ENCODE measurements at places on chromosomes 1 and 21.

DNA sequence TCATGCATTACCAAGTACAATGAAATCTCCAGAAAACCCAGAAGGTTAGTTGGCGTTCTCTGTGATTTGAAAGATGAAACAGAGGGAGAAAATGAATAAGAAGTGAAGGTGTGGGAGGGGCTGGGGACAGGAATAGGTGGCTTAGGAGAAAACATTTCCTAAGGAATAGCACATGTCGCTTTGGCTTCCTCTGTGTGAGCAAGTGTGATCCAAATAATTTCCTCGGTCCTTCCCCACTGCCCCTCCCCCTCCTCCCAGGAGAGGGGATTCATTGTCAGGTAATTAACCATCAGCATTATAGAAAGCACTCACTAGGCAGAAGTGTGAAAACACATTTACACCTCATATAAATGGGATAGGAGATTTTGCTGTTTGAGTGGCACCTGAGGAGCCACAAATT is 105.5 kb downstream of the NUF2 start:
- DNase-seq = no peak

GRCh38 chr1:200708769-200709168 is 29.9 kb upstream of the CAMSAP2 start:
- DNase-seq = no peak

GRCh38 chr1:26069941-26070295 is 2.5 kb upstream of the TRIM63 start:
- no peak for DNase-seq

GRCh38 chr1:226711976-226712741 is 26.9 kb downstream of the ITPKB start:
- DNase-seq = no peak

- DNase-seq = no peak
Measured at GRCh38 chr1:36941316-36941978, 92.9 kb downstream of the GRIK3 start.

DNA sequence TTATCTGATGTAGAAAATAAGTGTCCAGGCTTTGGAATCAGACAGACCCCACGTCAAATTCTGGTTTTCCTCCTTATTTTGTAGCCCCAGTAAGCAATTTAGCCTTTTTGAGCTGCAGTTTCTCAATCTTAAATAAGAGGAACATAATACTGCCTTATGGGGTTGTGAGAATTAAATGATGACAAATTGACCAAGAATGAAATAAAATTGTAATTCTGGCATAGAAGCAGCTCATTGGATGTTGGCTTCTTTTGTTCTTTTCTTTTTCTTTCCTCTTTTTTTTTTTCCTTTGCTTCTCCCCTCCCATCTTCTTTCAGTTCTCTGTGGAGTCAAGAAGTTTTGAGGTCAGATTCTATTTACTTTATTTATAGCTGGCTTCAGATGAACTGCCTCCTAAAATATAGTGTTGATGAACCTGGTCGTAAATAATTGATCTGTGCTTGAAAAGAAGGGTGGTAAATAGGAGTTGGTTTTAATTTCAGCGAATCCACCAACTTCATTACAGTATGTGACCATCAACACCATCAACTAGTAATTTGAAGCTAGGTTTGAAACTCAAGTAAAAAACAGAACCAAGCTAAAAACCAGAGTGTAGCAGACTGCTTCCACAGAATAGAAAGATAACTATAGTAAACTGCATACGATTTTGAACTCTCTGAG is 81.1 kb downstream of the CACHD1 start:
- no peak for DNase-seq

DNA sequence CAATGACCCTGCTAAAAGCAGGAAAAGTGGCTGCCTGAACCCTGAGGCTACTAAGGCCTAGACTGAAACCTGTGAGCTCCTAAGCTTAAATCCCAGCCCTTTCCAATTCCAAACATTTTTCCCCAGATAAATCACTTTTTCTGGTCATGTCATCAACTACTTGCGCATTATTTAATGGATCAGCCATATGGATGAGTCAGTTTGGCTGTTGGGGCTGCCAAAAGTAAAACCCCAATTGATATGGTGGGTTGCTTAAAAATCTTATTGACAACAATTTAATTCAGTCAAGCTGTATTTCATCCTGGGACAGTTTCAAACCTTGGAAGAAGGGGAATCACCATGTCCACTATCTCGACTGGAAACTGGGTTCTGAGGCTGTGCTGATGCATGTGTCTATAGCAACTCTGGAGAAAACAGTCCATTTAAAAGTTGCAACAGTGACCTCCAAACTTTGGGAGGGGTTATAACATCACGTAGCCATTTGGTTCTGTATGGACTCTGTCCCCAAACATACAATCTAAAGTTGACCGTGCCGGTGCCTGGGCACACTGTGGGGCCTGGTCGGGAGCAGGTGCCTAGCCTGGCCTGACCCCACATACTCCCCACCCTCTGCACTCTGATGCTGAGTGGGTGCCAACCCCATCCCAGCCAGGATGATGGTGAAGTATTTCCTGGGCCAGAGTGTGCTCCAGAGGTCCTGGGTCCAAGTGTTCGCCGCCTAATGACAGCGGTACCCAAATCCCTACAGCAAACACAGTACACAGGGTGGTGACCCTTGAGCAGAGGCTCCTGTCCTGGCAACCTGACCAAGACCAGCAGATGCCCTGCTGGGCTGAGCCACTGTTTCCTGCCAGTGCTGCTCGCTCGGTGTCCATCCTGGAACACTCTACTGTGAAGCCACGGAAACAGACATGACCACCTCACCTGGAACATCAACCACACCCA is 46.5 kb upstream of the LRRC52 start:
- no peak for DNase-seq

DNA sequence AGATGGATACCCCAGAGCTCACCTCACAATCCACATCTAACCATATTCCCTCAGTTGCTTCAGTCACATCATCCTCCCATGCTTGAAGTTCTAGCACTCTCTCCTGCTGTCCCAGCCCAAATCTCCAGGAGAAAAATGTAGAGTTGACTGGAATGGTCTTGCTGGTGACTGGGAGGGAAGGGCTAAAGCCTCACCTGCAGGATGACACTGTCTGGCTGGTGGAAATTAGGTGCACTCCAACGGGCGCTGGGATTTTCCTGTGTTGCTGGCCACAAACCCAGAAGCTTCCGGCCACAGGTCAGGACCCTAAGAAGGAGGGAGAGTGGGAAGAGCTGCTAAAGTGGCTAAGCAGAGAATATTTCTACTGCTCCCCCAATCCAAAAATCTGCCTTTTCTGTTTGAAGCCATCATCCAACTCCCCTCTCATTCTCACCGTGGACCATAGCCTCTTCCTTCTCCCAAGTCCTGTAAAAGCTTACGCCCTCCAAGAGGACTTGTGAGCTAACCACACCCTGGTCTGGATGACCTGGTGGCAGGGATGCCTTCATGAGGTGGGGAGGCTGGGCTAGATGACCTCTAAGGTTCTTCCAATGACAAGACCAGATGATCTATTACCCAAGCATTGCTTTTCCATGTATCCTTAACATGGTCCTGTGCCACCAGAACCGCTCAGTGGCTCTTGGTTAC is 37.5 kb upstream of the PPP1R15B start:
- no peak for DNase-seq

DNA sequence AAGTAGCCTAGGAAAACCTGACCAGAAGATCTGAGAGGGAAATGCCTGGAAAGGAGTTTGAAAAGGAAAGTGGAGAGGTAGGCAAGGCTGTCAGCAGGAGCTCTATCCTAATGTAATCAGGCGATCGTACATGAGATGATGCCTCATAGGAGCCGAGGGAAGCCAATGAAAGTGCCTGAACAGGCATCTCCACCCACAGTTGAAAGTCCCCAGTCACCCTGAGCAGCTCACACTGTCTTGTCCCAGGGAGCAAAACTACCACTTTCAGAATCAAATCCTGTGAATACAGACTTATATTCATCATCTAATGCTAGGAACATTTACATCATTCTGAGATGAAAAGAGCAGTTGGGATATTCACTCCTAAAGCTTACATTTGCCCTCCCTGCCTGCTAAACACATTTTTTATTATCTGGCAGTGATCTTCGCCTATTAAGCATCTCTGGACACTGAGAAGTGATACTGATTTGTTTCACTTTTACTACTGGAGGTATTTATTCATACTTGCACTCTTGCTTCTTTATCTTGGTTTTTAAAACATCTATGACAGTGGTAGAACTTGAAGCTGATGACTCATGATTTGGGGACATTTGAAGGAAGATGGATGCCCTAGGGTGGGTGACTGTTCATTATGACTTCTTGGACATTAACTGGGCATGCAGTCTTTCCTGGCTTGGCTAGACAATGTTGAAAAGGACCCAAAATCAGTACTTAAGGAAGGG is 221.6 kb downstream of the SEC16B start:
- no peak for DNase-seq

DNA sequence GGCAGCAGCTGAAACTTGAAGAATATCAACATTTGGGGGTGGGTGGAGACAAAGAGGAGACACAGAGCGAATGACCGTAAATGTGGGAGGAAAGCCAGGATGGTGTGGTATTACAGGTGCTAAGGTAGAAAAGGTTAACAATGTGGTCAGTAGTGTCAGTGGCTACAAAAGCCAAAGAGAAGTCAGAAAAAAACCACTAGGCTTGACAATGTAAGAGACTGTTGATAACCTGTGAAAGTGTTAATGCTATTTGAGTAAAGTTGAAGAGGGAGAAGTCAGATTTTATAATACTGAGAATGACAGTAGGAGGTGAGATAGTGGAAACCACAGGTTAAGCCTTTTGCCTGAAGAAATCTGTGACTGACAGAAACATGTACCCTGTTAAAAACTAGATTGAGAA is 120.8 kb downstream of the CLEC20A start:
- no peak for DNase-seq
